Tibial artery (tissue), 4 donors: ENCODE measurements at places on chromosomes 5 and 9.

DNA sequence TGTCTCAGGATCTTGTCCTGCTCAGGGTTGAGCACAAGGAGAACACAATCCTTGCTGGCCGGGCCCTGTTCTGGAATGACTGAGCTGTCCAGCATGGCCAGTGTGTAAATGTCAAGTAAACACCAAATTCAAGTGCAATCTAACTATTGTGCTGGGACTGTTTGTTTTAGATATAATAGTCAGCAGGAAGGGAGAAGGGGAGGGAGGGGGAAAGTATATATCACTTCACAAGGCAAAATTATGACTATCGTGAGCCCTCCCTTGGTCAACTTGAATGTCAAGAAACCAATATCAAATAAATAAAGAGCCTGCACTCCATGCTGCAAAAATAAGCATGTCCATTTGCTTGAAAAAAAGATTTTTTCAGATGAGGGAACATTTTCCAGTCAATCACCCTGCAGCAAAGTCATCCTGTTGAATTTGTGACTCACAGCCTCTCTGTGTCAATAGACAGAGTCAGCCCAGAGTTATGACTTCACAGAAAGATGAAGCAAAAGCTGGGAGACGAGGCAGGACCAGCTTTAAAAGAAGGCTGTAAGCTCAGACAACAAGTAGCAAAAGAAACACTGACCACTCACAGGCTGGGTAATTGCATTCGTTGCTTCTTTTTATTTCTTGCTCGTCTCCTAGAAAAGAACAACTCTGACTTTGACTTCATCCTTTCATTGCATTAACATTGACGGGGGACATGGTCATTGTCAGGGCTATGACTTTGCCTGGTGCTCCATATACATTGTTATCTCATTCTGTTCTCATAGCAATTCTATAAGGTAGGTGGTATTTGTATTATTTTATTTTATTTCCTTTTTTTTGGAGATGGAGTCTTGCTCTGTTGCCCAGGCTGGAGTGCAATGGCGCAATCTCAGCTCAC lies 15.3 kb upstream of the KLF4 start:
- H3K27me3 ChIP-seq, result no peaks in the 10 kb centered on the region
- H3K4me3 ChIP-seq, result no peak overlapping the region
- no peaks in the 10 kb centered on the region for H3K36me3 ChIP-seq
- peak overlapping the region; percentile 72 for H3K27ac ChIP-seq
- DNase-seq, result peak; percentile 77
- H3K4me1 ChIP-seq, result peaks cover 15% of the 10 kb centered on the region

DNA sequence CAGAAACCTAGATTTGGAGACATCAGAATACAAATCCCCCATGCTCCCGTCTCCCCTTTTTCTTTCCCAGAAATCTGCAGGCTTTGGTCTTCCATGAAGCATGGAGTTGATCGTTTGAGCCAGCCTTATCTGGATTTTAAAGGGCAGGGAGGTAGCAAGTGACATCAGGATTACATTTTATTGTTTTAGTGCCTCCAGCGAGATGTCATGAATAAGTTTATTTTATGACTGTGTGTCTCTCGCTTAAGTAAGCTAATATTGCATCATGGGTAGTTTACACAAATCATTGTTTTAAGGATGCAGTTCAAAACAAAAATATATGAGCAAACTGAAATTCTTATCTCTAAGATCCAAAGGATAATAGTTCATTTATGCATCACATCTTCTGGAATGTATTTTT lies 50.7 kb upstream of the TNFSF8 start:
- no peaks in the 10 kb centered on the region for H3K27me3 ChIP-seq
- no peak for DNase-seq
- H3K4me1 ChIP-seq, result no peaks in the 10 kb centered on the region
- H3K4me3 ChIP-seq, result no peak overlapping the region

- no peaks in the 10 kb centered on the region for H3K27me3 ChIP-seq
- H3K4me1 ChIP-seq, result no peaks in the 10 kb centered on the region
- no peaks in the 10 kb centered on the region for H3K36me3 ChIP-seq
- H3K27ac ChIP-seq, result peak overlapping the region; percentile 62
Observed at GRCh38 chr5:72378639-72379289, 58.6 kb downstream of the PTCD2 start.

DNA sequence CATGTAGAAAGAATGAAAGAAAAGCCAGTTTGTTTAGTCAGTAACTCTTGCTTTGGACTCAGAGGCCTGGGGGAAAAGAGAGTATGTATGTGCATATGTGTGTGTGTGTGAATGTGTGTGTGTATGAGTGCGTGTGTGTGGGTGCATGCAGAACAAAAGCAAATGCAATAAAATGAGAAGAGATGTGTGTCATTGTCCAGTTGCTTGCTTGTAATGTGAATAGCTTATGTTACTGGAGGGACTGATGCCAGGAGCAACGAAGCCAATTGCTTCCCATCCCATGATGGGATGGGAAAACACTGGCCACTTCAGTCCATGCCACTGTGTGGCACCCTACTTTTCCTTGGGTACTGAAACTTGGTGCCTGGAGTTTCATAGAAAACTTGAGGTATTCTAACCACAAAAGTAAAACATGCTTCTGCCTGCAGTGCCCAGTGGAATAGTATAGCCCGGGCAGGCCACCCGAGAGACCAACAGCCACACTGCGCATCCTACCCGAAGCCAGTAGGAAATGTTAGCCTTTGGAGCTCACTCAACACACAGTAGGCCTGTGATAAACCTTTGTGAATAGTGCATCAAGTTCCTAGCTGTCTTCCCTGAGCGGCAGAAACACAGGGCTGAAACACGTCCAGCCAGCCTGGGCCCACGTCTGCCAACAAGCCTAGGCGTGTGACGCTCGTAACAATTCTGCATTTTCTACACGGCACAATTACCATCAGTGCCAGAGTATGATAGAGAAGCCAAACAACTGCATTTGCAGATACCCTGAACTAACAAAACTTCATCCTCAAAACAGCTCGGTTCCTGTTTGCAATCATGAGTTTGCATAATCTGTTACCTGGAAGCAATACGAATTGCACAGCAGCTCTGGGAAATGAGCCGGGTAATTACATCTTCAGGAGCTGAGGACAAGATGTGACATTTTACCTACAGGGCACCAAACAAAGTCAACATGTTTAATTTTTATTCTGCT lies 198.1 kb downstream of the SYK start:
- no peak overlapping the region for H3K27ac ChIP-seq
- DNase-seq, result no peak
- no peak overlapping the region for H3K4me3 ChIP-seq

DNA sequence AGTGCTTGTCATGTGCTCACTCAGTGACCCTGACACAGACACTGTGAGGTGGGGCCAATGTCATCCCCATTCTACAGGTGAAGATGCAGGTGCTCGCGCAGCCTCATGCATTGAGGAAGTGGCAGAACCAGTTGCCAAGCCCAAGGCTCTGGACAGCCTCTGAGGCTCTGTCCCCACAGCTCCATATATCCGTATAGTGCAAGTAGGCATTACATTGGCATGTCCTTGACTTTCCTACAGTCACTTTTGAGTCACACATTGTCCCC lies 58.8 kb upstream of the ANGPTL2 start:
- H3K27ac ChIP-seq, result no peak overlapping the region
- peak; percentile 18 for DNase-seq
- H3K27me3 ChIP-seq, result no peaks in the 10 kb centered on the region
- H3K4me3 ChIP-seq, result no peak overlapping the region
- H3K36me3 ChIP-seq, result no peaks in the 10 kb centered on the region

DNA sequence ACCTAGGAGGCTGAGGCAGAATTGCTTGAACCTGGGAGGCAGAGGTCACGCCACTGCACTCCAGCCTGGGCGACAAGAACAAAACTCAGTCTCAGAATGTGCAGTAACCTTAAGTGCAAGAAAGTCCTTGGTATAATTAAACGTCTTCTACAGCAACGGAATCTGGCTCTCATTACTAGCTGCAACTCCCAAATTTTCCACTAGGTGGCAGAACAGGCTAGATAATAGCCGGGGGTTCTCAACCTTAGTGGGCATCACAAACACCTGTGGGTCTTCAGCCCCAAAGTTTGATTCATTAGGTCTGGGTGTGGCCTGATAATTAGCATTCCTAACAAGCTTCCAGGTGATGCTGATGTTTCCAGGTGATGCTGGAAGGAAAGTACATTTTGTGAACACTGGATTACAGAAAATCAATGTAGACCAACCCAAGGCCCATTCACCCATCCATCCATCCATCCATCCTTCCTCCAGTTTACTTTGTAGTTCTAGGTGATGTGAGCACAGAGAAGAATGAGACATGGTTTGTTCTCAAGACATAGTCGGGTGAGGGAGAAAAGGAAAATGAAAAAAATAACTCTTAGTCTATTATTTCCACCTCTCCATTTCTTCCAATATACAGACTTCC lies 37.3 kb downstream of the FBXW2 start:
- H3K4me1 ChIP-seq, result peaks cover 4% of the 10 kb centered on the region
- peak overlapping the region; percentile 0 for H3K27ac ChIP-seq
- no peak overlapping the region for H3K4me3 ChIP-seq
- peaks cover 16% of the 10 kb centered on the region for H3K36me3 ChIP-seq
- H3K27me3 ChIP-seq, result no peaks in the 10 kb centered on the region

- H3K27me3 ChIP-seq, result peaks cover 2% of the 10 kb centered on the region
- DNase-seq, result no peak
- H3K36me3 ChIP-seq, result no peaks in the 10 kb centered on the region
- no peaks in the 10 kb centered on the region for H3K4me1 ChIP-seq
- H3K27ac ChIP-seq, result no peak overlapping the region
Observed at GRCh38 chr5:56142233-56142613, 90.9 kb downstream of the ANKRD55 start.

DNA sequence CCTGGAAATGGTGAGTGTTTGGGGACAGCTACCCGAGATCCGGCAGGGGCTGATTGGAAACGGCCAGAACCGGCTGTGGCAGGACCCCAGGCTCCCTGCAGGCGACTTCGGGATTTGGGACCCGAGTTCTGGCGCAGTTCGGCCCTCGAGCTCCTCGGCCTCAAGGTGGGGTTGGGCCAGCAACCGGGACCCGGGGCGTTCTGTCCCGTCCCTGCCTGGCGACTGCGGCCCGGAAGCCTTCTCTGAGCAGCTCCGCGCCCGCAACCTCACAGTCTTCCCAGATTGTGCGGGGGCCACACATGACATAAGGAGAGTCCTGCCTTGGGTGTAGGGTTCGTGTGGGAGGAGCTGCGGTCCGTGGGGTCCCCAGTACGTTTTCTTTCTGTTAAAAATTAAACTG lies 23.2 kb upstream of the NEURL1B start:
- no peaks in the 10 kb centered on the region for H3K4me1 ChIP-seq
- DNase-seq, result peak; percentile 63
- H3K36me3 ChIP-seq, result no peaks in the 10 kb centered on the region
- no peak overlapping the region for H3K4me3 ChIP-seq
- H3K27ac ChIP-seq, result no peak overlapping the region

GRCh38 chr5:124660229-124661093 lies 86.0 kb downstream of the ZNF608 start:
- no peak overlapping the region for H3K4me3 ChIP-seq
- peaks cover 9% of the 10 kb centered on the region for H3K4me1 ChIP-seq
- DNase-seq, result no peak
- no peaks in the 10 kb centered on the region for H3K36me3 ChIP-seq
- no peaks in the 10 kb centered on the region for H3K27me3 ChIP-seq

- peak; percentile 67 for DNase-seq
- peaks cover 54% of the 10 kb centered on the region for H3K4me1 ChIP-seq
- H3K27ac ChIP-seq, result peak overlapping the region; percentile 82
- no peak overlapping the region for H3K4me3 ChIP-seq
- H3K36me3 ChIP-seq, result no peaks in the 10 kb centered on the region
- no peaks in the 10 kb centered on the region for H3K27me3 ChIP-seq
Observed at GRCh38 chr9:127130661-127131538, 8.5 kb upstream of the ANGPTL2 start.

- no peak for DNase-seq
- H3K4me1 ChIP-seq, result no peaks in the 10 kb centered on the region
- H3K27ac ChIP-seq, result no peak overlapping the region
- no peaks in the 10 kb centered on the region for H3K27me3 ChIP-seq
Observed at GRCh38 chr9:117665601-117666385, 38.4 kb upstream of the TLR4 start.

DNA sequence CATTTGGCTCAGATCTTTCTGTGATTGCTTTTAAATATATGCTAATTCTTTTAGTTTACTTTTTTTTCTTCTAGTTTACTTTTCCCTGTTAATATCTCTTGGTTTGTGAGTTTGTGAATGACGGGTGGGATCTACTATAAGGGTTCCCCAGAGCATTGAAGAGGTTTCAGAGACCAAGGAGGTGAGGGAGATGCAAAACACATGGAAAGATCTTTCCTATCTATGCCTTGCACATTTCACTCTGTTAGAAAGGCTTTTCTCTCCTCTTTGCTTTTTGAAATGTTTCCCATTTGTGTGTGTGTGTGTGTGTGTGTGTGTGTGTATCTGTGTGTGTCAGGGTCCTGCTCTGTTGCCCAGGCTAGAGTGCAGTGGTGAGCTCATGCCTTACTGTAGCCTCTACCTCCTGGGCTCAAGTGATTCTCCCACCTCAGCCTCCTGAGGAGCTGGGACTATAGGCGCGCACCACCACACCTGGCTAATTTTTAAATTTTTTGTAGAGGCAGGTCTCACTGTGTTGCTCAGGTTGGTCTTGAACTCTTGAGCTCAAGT lies 50.7 kb downstream of the CNTLN start:
- H3K4me3 ChIP-seq, result no peak overlapping the region
- no peaks in the 10 kb centered on the region for H3K36me3 ChIP-seq
- no peak overlapping the region for H3K27ac ChIP-seq
- H3K4me1 ChIP-seq, result no peaks in the 10 kb centered on the region
- no peak for DNase-seq
